SHP77 (cell line): ENCODE measurements at places on chromosomes 1 and 21.

DNA sequence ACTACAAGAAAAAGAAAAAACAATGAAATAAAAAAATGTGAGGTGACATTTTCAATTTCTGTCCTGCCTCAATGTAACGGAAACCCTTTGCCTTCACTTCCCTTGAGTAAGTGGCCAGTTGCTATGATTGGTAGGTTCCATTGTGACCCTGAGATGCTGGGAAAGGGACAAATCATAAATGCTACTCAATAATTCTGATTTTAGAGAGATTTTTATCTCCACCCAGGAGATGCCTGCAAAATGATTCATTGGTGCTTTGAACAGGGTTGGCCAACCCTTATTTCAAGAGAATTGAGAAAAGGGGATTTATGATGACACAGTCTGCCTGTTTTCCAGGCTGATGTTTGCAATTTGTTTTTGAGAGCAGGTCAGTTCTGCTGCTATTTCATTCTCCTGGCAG, 22.5 kb downstream of the XCL1 start:
- DNase-seq, result no peak

DNA sequence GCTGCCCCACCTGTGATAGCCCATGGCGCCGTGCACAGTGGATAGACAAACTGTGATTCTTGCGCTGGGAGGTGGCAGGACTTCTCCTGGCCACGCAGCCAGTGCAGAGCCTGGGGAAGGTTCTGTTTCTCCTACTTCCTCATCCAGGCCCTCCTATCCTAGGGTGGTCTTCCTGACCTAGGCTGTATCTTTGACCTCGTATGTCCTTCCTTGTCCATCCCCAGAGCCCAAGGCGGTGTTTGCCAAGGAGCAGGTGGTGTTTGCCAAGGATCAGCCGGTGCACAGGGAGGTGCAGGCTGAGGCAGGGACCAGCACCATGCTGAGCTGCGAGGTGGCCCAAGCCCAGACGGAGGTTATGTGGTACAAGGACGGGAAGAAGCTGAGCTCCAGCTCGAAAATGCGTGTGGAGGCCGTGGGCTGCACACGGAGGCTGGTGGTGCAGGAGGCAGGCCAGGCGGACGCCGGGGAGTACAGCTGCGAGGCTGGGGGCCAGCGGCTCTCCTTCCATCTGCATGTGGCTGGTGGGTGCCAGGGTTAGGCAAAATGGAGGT, 63.9 kb downstream of the OBSCN start:
- no peak for DNase-seq

- no peak for DNase-seq
Observed at GRCh38 chr1:33220676-33221384, 35.5 kb upstream of the ZNF362 start.

GRCh38 chr1:228264090-228264829, 56.4 kb downstream of the OBSCN start:
- DNase-seq, result no peak

DNA sequence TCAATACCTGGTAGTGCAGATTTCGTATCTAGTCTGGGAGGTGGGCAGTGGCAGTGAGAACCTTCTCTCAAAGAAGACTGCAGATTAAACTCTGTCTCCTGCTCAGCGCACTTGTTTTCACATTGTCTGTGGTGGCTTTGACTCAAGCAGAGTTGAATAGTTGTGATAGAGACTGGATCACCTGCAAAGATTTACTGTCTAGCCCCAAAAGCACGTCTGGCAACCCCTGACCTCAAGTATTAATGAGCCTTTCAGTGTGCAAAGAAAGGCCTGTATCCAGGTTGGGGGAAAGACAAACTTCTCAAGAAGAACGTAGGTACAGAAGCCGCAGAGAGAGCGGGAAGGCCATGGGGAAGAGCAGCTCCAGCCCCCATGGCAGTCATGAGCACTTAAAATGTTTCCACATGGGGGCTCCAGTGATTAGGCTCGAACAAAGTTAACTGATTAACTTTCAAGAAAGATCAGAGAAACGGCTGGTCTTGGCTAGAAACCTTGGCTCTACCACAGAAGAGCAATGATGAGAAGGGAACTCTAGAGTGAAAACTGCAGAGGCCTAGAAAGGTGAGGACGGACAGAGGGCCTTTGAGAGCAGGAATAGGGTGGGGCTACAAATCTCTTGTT, 15.2 kb downstream of the HENMT1 start:
- DNase-seq, result no peak

- no peak for DNase-seq
Observed at GRCh38 chr1:1630965-1631781, 800 bp upstream of the MMP23B start.

- DNase-seq, result no peak
Observed at GRCh38 chr1:10682449-10683309, 113.8 kb downstream of the CASZ1 start.

DNA sequence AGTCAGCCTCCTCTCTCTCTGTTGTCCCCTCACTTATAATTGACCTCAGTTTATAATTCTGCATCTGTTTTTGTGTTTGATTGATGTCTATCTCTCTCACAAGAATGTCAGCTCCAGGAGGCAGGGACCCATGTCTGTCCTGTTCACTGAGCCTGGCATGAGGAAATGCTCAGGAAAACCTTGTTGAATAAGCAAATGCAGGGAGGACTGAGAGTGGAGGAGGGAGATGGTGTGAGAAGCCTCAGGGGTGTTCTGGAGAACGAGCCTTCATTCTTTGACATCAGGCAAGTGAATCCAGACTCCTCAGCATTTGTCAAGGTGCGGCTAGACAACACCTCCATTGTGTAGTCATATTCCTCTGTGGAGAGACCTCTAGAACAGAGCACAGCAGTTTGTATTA, 45.5 kb downstream of the MAN1C1 start:
- no peak for DNase-seq

GRCh38 chr1:1407636-1408318, 684 bp upstream of the MRPL20 start:
- DNase-seq, result no peak

DNA sequence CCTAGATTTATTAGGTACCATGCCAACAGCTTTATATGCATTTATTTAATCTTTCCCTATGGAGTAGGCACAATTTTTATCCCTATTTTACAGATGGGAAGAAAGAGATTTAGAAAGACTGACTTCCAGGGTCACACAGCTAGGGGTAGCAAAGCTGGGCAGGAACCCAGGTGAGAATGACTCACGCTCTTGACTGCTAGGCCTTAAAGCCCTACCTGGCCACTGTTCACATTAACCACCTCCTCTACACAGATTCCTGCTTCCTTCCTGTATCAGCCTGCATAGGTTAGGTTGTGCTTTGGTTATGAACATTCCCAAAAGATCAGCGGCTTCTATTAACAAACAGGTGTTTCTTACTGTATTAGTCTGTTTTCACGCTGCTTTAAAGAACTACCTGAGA, 53.2 kb downstream of the DNAJC6 start:
- no peak for DNase-seq

- DNase-seq, result no peak
Observed at GRCh38 chr1:99623554-99623953, 22.4 kb upstream of the PALMD start.

DNA sequence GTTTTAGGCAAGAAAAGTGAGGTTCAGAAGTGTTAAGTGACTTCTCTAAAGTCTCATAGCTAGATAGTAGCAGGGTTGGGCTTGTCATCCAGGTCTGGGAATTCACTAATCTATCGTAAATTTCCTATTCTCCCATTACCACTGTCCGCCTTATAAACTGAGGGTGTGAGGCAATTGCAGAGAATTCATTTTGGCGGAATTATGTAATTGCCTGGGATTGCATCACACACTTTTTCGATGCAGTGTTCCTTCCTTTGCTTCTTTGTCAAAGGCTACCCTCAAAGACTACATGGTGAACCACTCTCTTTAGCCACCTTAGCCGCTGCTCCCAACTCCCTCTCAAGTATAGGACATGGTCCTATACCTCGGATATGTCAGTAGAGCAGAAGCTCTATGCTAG, 19.1 kb downstream of the SELP start:
- no peak for DNase-seq

- no peak for DNase-seq
Observed at GRCh38 chr1:240099748-240100147, 8.1 kb downstream of the FMN2 start.

- no peak for DNase-seq
Observed at GRCh38 chr1:38962560-38962959, 20.9 kb upstream of the RHBDL2 start.

DNA sequence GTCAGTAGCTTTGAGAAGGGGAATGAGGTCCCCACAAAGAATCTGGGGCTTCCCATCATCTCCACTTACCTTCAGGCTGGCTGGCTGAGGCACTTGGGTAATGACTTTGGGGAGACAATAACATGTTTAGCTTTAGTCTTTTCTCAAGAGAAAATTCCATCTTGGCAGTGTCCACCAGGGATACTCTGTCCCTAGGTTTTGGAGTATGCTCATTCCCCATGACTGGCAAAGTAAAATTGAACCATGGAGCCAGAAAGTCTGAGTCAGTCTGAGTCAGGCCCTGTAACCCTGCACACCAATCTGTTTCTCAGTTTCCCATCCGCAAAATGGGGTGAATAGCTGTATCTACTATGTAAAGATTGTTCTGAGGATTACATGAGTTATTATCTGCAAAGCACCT, 28.2 kb downstream of the RUNX1 start:
- DNase-seq, result no peak

- no peak for DNase-seq
Observed at GRCh38 chr1:165960881-165961280, 133.5 kb downstream of the UCK2 start.

DNA sequence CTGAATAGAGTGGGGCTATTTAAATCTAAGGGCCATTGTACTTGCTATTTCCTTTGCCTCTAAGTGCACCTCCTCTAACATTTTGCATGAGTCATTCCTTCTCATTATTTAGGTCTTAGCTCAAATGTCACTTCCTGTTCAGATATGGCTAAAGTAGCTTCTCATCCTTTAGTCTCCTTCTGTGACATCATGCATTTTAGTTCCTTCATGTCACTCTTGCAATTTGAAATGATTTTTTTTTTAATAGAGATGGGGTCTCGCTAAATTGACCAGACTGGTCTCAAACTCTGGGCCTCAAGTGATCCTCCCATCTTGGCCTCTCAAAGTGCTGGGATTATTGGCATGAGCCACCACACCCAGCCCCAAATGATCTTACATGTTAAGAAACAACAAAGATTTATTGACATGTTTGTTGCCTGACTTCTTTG, 6.6 kb downstream of the TBX19 start:
- no peak for DNase-seq

DNA sequence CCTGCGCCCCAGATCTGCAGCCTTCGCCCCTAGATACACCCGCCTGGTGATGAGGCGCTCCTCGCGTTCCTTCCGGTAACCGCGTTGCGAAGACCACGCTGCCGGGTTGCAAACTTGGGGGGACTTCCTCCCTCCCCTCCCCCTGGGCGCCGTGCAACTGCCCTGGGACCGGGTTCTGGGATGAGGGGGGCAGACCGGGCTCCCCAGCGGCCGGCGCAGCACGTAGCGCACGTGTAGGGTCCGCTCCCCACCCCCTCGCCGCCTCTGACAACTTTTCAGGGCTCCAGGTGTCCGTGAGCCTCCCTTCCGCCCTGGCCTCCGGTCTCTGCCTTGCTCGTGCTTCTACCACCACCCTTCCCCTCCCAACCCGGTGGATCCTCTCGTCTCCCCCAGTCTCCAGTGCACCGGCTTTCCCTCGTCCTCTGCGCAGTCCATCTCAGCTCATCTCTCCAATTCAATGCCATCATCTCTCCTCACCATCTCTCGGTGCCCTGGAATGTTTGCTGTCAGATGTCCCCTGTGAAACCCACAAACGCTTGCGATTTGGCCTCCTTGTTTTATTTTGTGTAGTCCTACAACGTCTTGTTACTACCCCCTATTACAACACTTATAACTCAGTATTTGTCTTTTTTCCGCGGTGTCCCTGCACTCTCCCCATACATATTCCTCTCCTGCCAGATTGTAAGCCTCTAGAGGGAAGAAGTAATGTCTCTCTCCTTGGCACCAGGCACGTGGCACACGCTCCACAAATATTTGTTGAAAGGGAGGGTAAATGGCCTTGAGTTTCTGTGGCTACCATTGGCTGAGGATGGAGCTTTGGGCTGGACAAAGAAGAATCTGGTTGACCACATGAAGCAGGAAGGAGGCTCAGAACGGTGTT, 782 bp downstream of the PCAT6 start:
- DNase-seq, result no peak

- DNase-seq, result no peak
Observed at GRCh38 chr1:31639543-31639942, 5.1 kb downstream of the PEF1 start.

DNA sequence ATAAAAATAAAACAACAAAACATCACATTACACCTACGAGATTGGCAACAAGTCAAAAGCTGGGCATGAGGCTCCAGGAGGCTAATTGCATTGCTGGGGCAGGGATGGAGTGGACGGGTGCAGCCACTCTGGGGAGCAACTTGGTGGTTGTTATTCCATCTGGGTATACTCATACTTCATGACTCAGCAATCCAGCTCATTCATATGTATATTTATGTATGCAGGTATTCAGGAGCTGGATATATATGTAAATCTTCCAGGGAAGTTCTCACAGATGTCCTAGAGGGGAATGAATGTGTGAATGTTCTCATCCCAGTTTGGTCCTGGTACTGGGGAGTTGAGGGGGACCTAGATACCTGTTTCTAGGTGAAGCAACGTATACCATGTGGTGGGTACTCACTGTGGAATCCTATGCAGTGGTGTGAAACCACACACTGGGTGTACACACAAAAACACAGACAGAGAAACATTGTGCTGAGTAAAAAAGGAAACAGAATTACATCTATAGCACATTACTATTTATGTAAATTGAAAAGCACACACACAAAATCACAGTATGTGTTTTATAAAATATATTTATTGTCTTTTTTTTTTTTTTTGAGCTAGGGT, 79.7 kb upstream of the RAB4A start:
- DNase-seq, result no peak

DNA sequence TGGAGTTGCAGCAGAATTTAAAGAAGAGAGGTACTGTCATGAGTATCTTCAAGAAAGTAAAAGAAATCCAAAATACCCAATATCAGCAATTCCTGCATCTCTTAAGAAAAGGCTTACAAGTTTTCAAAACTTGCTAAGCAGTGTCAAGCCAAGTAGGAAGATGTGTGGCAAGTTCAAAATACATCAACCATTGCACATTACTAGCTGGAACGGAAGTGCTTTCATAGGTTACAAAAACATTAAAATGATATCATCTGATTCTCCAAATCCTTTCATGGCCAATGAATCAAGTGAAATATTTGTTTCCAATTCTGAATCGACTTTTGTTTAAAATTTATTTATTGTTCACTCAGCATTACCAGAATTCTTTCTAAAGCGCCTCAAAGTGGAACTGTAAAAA, 5.7 kb upstream of the ABCA4 start:
- no peak for DNase-seq

DNA sequence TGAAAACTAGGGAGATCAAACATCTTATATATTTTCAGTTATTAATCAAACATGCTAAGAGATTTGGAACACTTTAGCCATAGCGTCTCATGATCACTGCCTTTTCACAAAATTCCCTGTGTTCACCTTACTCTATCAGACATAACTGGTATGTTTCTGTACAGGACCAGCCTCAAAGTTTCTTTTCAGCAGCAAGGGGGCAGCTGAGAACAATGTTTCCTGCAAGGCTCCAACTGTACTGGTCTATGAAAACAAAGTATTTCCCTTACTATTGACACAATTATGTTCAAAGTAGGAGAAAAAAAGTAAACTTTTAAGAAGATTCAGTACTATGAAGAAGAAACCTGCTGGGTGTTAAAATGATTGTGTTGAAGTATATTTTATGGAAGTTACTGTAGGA, 98.5 kb downstream of the ATF6 start:
- no peak for DNase-seq

GRCh38 chr1:185421485-185422107, 104.6 kb upstream of the IVNS1ABP start:
- DNase-seq, result no peak

- peak; percentile 75 for DNase-seq
Observed at GRCh38 chr1:152461544-152461943, 47.5 kb upstream of the CRNN start.

- no peak for DNase-seq
Observed at GRCh38 chr1:119631433-119632102, 16.5 kb downstream of the ZNF697 start.
